Activated naive CD8-positive, alpha-beta T cell treated with anti-CD3 and anti-CD28 coated beads, Interleukin-2, amount 10 ng/mL, durations not matched to agents 7 days and 5 days (primary cell): ENCODE measurements at places on chromosomes 11 and 22. TPM values are rescaled to one million over a fixed set of nuclear protein-coding genes. Genes with fewer than 3 reads are reported as not detected.

- no peak overlapping the region for H3K27ac ChIP-seq
- H3K4me3 ChIP-seq = no peak overlapping the region
- peaks cover 2% of the 10 kb centered on the region for H3K36me3 ChIP-seq
Observed at GRCh38 chr11:69513663-69514224, 32.3 kb downstream of the LINC01488 start.

- no peak overlapping the region for H3K4me3 ChIP-seq
- no peaks in the 10 kb centered on the region for H3K27me3 ChIP-seq
- no peak overlapping the region for H3K27ac ChIP-seq
- DNase-seq = no peak
- H3K36me3 ChIP-seq = no peaks in the 10 kb centered on the region
- no peaks in the 10 kb centered on the region for H3K4me1 ChIP-seq
Observed at GRCh38 chr11:22516111-22516510, 109.5 kb downstream of the FANCF start.

GRCh38 chr11:118605116-118605867 lies 2.1 kb upstream of the PHLDB1 start:
- no peak for DNase-seq
- no peak overlapping the region for H3K4me3 ChIP-seq
- H3K36me3 ChIP-seq = peaks cover 16% of the 10 kb centered on the region
- H3K4me1 ChIP-seq = peaks cover 23% of the 10 kb centered on the region

DNA sequence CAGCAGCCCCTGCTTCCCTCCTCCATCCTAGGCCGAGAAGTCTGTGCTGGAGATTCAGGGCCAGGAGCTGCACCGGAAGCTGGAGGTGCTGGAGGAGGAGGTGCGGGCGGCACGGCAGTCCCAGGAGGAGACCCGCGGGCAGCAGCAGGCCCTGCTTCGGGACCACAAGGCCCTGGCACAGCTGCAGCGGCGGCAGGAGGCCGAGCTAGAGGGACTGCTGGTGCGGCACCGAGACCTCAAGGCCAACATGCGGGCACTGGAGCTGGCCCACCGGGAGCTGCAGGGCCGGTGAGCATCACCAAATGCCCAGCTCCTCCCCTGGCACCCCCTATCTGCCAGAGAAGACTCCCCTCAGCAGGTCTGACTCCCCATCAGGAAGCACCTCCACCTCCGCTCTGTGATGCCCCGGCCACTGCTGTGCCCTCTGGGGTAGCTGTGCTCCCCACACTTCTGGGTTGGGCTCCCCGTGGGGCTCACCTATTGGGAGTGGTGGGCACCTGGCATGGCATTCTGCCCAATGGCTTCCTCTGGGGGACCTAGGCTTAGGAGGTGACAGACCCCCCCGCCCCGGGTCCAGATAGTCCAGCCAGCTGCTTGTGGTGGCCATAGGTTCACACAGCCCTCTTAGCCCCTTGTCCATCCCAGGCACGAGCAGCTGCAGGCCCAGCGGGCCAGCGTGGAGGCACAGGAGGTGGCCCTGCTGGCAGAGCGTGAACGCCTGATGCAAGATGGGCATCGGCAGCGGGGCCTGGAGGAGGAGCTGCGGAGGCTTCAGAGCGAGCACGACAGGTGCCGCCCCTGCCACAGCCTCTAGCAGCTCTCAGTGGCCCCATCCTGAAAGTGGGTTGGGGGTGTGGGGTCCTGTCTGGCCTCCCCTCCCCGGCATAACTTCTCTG lies 6.6 kb upstream of the RPS6KA4 start:
- DNase-seq = no peak
- no peaks in the 10 kb centered on the region for H3K27me3 ChIP-seq
- no peak overlapping the region for H3K4me3 ChIP-seq
- H3K4me1 ChIP-seq = peaks cover 3% of the 10 kb centered on the region
- H3K36me3 ChIP-seq = peaks cover 6% of the 10 kb centered on the region

DNA sequence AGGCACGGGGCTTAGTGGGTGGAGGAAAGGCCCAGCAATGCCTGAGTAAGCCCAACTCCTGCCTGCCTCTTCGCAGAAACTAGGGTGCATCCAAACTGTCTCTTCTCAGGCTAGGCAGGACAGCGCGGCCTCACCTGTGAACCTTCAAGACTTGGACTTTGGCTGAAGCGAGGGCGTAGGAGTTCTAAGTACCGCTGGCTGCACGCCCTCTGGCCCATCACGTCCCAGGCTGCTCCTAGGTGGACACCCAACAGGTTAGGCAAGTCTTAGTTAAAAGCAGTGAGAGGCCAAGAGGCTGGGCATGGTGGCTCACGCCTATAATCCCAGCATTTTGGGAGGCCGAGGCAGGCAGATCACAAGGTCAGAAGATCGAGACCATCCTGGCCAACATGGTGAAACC lies 1.8 kb upstream of the DDB2 start:
- H3K27me3 ChIP-seq = peaks cover 2% of the 10 kb centered on the region
- peaks cover 25% of the 10 kb centered on the region for H3K4me1 ChIP-seq
- DNase-seq = no peak
- H3K27ac ChIP-seq = no peak overlapping the region

DNA sequence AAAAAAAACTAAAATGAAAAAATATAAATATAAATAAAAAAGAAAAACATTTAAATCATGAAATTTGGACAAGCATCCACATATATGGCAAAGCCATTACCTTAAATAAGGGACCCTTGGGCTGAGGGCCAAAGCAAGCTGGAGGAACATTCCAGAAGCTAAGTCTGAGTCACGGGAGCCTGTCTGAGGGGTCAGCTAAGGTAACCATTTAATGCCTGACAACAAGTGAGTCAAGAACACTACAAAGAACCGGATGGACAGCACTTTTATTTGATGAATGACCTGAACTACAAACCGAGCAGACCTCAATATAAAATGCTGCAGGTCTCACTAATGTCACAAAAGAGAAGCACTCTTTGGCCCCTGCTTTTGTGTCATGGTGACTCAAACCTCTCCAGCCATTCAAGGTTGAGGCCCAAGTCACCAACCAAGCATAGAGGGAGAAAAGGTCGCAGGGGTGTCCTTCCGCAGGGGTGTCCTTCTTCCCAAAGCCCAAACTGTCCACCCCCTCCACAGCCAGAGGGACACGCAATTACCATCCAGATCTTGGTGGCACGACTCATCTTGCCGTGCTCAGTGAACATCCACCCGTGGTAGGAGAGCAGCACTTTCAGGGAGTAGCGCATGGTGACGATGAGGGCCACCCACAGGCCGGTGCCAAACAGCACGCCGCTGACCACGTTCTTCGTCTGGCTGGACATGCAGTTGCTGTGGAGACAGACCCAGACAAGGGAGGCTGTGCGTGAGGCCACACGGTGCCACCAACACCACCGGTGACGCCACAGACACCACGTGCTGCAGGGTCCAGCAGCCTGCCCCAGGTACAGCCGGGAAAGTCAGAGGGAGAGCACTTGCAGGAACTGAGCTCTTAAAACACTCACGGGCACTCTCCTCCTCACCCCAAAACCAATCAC lies 34.5 kb downstream of the CPT1A start:
- H3K27me3 ChIP-seq = no peaks in the 10 kb centered on the region
- H3K36me3 ChIP-seq = peaks cover 8% of the 10 kb centered on the region
- DNase-seq = no peak

- no peaks in the 10 kb centered on the region for H3K4me1 ChIP-seq
- no peaks in the 10 kb centered on the region for H3K27me3 ChIP-seq
- H3K27ac ChIP-seq = no peak overlapping the region
Observed at GRCh38 chr11:24842308-24842707, 345.5 kb downstream of the LUZP2 start.

DNA sequence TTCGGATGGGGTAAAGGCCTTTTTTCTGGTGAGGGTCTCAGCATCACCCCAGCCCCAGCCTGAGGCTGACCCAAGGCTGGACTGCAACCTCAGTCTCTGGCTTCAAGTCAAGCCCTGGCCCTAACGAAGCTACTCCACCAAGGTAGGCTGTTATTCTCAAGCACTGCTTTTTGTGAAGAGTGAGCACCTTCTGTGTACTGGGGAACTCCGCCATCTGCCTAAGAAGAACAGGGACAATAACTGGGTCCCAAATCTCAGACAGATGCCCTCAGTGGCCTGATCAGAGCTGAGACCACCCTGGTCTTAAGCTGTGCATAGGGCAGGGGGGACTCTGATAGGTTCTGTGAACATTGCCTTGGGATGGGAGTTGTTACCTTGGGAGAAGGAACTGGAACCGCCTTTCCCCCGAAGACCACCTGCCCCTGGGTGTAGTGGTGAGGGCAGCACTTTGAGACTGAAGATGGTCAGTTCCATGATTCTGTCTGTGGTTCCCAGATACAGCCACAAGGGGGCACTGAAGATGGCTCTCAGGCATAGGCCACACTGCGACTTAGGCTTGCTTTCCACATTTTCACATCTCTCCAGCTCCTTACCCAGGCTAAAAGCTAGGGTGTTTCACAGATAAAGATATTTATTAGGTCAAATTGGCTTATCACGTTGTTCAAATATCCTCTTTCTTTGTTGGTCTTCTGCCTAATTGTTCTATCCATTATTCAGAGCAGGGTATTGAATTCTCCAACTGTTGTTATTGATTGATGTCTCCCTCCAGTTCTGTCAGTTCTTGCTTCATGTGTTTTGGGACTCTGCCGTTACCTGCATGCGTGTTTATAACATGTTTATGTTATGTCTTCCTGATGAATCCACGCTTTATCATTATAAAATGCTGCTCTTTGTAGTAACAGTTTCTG lies 11.8 kb upstream of the UVRAG start:
- no peak overlapping the region for H3K27ac ChIP-seq
- peaks cover 3% of the 10 kb centered on the region for H3K27me3 ChIP-seq
- peaks cover 9% of the 10 kb centered on the region for H3K4me1 ChIP-seq
- no peaks in the 10 kb centered on the region for H3K36me3 ChIP-seq
- no peak overlapping the region for H3K4me3 ChIP-seq
- peak; percentile 60 for DNase-seq

DNA sequence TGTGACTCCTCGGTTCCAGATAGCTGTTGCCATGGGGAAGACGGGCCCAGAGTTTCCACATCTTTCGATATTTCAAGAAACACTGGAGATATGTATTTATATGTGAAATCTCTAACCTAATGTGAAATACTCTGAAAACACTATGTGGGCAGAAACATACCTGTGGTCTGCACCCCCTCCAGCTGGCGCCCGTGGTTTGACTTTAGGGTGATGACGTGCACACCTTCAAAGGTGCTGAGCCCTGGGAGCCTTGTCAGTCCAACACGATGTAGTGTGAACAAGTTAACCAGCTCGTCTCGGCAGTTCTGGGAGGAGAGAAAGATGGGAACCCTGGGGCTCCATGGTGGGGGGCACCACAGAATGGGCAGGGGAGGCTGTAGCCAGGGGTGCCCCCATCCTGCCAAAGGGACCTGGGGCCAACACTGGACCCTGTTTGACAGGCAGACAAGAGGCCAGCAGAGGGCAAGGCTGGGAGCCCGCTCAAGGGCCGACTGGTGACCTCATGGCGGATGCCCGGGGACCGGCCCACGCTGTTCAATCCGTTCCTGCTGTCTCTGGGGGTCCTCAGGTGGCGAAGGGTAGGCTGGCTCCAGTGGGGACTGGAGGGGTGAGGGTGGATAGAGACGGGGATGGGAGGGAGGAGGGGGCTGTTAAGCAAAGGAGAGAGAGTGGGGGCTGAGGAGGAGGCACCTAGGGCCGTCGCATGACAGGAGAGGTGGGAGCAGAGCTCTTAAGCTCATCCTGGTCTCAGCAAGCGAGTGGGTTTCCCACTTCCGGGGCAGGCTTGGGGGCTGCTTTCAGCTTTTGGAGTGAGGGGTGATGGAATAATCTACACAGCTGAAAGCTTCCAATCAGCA lies 43.8 kb downstream of the TRIOBP start:
- peak; percentile 41 for DNase-seq
- peaks cover 30% of the 10 kb centered on the region for H3K4me1 ChIP-seq
- H3K27ac ChIP-seq = peak overlapping the region; percentile 77
- no peaks in the 10 kb centered on the region for H3K27me3 ChIP-seq
- H3K36me3 ChIP-seq = peaks cover 12% of the 10 kb centered on the region
- H3K4me3 ChIP-seq = peak overlapping the region; percentile 54

DNA sequence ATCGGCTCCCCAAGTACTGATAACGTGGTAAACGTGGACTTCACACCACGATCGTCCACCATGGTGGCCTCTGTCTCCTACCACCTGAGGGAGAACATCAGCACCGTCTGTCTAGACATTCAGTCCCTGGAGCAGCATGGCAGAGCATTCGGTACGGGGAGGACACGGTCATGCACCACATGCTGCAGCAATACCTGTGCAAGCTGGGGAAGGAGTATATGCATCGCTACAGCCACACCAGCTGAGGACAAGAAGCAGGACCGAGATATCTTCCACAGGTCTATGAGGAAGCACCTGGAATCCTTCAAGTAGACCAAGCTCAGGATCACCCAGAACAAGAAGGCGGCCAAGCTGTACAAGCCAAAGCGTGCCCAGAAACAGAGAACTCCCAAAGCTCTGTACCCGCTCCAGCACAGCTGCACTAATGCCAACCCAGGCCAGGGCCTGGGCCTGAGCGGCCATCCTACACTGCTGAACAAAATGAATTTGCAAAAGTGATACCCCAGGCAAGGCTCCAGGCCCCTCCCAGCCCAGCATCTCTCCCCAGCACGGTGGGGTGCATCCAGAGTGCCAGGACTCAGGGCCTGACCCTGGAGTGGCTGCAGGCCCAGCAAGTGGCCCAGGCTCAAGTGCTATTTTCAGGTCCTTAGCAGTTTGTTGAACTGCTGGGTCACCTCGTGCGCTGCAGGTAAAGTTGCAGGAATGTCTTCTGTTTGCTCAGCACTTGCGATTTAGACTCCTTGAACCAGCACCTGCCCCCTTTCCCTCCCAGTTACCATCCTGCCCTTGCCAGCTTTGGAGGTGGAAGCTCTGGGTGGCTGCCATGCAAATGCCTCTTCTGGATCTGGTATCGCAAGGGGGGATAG lies 119.3 kb upstream of the SERPIND1 start:
- H3K27me3 ChIP-seq = peaks cover 17% of the 10 kb centered on the region
- H3K4me3 ChIP-seq = no peak overlapping the region
- no peak for DNase-seq

GRCh38 chr11:47378836-47379170 lies 456 bp upstream of the SPI1 start:
- peaks cover 6% of the 10 kb centered on the region for H3K27me3 ChIP-seq
- no peaks in the 10 kb centered on the region for H3K36me3 ChIP-seq
- H3K4me3 ChIP-seq = no peak overlapping the region
- DNase-seq = no peak
- peaks cover 2% of the 10 kb centered on the region for H3K4me1 ChIP-seq
- peak overlapping the region; percentile 38 for H3K27ac ChIP-seq

DNA sequence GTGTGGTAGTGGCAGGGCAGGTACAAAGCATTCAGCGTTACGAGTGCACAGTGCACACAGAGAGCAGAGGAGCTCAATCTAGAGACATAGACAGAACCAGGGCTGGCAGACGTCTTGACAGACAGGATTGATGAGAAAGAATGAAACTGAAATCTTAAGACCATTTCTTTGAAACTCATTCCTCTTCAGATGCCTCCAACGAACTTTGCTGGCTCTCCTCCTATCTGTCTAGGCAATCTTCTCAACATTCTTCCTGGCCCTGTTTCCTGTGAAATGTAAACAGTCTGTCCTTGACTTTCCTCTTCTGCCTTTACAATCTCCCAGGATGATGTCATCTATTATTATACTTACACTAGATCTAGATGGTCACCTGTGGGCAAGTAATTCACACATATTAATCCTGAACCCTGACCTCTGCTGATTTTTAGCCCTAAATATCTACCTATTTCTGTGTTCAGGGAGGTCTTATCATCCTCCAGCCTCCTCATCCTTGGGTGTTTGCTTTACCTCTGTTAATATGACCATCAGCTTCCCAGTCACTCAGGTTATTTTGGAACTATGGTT lies 119.5 kb downstream of the ENTHD1 start:
- H3K36me3 ChIP-seq = peaks cover 10% of the 10 kb centered on the region
- peak overlapping the region; percentile 40 for H3K4me3 ChIP-seq
- H3K4me1 ChIP-seq = peaks cover 24% of the 10 kb centered on the region
- peak overlapping the region; percentile 87 for H3K27ac ChIP-seq

The BRMS1 gene
- total RNA-seq = 47.8 TPM

The TPCN2 gene
- 22.1 TPM for total RNA-seq

The FERMT3 gene
- total RNA-seq = 219 TPM

The PGA3 gene
- not detected for total RNA-seq
